ENCODE measurements at places on chromosomes 12 and 14. TPM values are rescaled to one million over a fixed set of nuclear protein-coding genes. Genes with fewer than 3 reads are reported as not detected.

The EVL gene
- 133 TPM for total RNA-seq

The KLRC4 gene
- 0.51 TPM for total RNA-seq

The PSME1 gene
- total RNA-seq = 125 TPM

The SGPP1 gene
- 17.5 TPM for total RNA-seq

The IFNG-AS1 gene
- 0.54 TPM for total RNA-seq

The ACSM4 gene
- total RNA-seq = not detected

The KRT72 gene
- total RNA-seq = not detected

Measured in aorta (tissue), 5 donors.